ENCODE measurements at places on chromosomes 2 and 18. TPM values are rescaled to one million over a fixed set of nuclear protein-coding genes. Genes with fewer than 3 reads are reported as not detected.

ARHGAP28 gene
- 5.4 TPM for total RNA-seq

DNA sequence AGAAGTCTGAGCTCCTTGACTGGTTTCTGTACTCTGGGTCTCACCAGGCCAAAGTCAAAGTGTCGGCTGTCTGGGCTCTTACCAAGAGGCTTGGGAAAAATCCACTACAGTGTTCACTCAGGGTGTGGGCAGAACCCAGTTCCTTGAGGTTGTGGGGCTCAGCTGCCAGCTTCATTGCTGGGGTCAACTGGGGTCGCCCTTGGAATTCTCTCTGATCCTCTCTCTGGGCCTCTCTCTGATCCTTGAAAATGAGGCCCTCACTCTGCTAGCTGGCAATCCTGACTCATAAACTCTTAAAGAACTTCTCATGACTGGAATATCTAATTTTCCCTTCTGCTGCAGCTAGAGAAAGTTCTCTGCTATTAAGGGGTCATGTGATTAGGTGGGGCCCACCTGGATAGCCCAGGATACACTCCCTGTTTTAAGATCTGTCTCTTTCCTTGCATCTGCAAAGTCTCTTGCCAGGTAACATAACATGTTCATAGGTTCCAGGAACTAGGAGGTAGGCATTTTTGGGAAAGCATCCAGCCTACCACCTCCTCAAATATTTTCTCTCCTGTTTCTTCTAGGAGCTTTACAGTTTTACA lies 66.3 kb downstream of the SP110 start:
- no peaks in the 10 kb centered on the region for H3K4me1 ChIP-seq
- H3K36me3 ChIP-seq: no peaks in the 10 kb centered on the region
- H3K27me3 ChIP-seq: no peaks in the 10 kb centered on the region
- no peak overlapping the region for H3K27ac ChIP-seq

GRCh38 chr2:237315170-237315828 lies 98.7 kb downstream of the COL6A3 start:
- no peaks in the 10 kb centered on the region for H3K27me3 ChIP-seq
- peak; percentile 23 for DNase-seq
- no peaks in the 10 kb centered on the region for H3K4me1 ChIP-seq
- H3K36me3 ChIP-seq: no peaks in the 10 kb centered on the region

ZNF892 gene
- total RNA-seq: 2.7 TPM

DNA sequence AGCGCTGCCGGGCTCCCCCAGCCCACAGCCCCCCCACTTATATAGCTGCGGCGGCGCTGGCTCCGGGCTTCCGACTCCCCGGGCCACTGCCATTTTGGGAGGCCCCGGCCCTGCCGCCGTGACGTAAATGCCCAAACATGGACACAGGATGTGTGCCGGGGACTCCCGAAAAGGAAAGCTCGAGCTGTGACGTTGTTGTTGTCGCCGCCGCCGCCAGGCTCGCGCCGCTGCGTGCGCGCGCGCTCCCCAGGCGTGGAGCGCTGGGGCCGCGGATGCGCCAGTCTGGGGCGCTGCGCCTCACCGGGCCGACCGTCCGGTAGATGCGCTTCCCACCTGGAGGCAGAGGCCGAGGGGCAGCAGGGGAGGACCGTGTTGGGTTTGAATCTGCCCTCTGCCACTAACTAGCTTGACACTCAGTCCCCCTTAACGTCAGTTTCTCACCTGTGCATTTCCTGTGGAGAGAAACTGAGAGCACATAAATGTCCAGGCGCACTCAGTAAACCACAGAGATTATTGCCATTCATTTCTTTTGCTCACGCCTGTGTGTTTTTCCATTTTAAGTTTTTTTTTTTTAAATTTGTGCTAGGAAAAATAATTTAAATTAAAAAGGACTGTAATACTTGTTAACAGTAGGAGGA lies at the start of gene EGR4:
EGR4 (minus strand) TSS at position 15 of the 638 bp plus-strand sequence. CDS start 231 bp downstream, outside the sequence.
- peak within 1 kb of the TSS; percentile 15 for H3K27ac ChIP-seq
- H3K36me3 ChIP-seq: no peaks in the 10 kb centered on the region
- no peaks in the 10 kb centered on the region for H3K27me3 ChIP-seq
- H3K4me1 ChIP-seq: peaks cover 26% of the 10 kb centered on the region
- peak within 1 kb of the TSS; percentile 52 for H3K4me3 ChIP-seq

- H3K27me3 ChIP-seq: no peaks in the 10 kb centered on the region
- H3K36me3 ChIP-seq: no peaks in the 10 kb centered on the region
These were observed 790.4 kb downstream of the TSN start for GRCh38 chr2:122545821-122546220.

GRCh38 chr18:44149706-44150105 lies 531.0 kb upstream of the SETBP1 start:
- no peaks in the 10 kb centered on the region for H3K4me1 ChIP-seq
- H3K36me3 ChIP-seq: no peaks in the 10 kb centered on the region
- no peak overlapping the region for H3K4me3 ChIP-seq

ZBTB7C gene
- total RNA-seq: 15.7 TPM

DNA sequence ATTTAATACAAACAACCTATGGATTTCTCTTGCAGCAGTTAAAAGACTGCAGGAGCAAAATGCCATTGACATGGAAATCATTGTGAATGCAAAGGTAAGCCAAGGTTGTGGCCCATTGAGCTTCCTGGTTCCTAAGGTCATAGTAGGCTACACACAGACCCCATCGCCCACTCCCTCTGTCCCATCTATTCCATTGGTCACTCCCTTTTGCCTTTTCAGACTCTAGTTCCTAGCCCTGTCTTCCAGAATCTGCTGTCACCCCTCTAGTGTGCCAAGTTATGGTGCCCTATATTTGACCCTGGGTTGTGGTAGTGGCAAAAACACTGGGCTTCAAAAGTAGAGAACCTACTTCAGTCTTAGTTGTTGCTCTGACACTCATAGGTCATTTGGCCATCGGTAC lies 44.7 kb downstream of the UGP2 start:
- DNase-seq: no peak
- no peak overlapping the region for H3K27ac ChIP-seq
- no peak overlapping the region for H3K4me3 ChIP-seq
- H3K4me1 ChIP-seq: no peaks in the 10 kb centered on the region
- H3K27me3 ChIP-seq: no peaks in the 10 kb centered on the region
- no peaks in the 10 kb centered on the region for H3K36me3 ChIP-seq

- no peak overlapping the region for H3K4me3 ChIP-seq
- no peak overlapping the region for H3K27ac ChIP-seq
- no peaks in the 10 kb centered on the region for H3K4me1 ChIP-seq
These were observed 124.1 kb upstream of the MYT1L start for GRCh38 chr2:2455151-2455550.

DPY30 gene
- 40.4 TPM for total RNA-seq

CERKL gene
- not detected for total RNA-seq

GRCh38 chr2:17296686-17297085 lies 221.6 kb downstream of the RAD51AP2 start:
- H3K36me3 ChIP-seq: no peaks in the 10 kb centered on the region
- H3K4me3 ChIP-seq: no peak overlapping the region
- H3K4me1 ChIP-seq: no peaks in the 10 kb centered on the region
- H3K27ac ChIP-seq: no peak overlapping the region

GULP1 gene
- 24.9 TPM for total RNA-seq

DNA sequence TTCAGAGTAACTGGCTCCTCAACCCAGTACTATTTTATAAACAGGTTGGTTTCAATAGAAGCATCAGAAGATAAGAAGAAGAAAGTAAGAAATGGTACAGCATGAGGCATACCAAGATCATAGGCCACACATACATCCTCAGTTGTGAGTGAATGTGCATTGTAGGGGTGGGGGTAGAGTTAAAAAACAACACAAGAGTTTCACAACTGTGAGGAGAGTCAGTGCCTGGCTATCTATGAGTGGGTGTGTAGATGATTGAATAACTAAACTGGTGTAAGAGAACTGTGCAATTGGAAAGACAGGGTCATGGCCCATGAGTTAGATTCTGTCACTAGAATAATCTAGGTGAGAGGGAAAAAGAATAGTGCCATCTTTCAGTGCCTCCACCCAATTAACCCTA lies 748.2 kb upstream of the ACVR2A start:
- H3K27ac ChIP-seq: no peak overlapping the region
- no peaks in the 10 kb centered on the region for H3K27me3 ChIP-seq
- no peak overlapping the region for H3K4me3 ChIP-seq
- no peak for DNase-seq
- no peaks in the 10 kb centered on the region for H3K36me3 ChIP-seq

DNA sequence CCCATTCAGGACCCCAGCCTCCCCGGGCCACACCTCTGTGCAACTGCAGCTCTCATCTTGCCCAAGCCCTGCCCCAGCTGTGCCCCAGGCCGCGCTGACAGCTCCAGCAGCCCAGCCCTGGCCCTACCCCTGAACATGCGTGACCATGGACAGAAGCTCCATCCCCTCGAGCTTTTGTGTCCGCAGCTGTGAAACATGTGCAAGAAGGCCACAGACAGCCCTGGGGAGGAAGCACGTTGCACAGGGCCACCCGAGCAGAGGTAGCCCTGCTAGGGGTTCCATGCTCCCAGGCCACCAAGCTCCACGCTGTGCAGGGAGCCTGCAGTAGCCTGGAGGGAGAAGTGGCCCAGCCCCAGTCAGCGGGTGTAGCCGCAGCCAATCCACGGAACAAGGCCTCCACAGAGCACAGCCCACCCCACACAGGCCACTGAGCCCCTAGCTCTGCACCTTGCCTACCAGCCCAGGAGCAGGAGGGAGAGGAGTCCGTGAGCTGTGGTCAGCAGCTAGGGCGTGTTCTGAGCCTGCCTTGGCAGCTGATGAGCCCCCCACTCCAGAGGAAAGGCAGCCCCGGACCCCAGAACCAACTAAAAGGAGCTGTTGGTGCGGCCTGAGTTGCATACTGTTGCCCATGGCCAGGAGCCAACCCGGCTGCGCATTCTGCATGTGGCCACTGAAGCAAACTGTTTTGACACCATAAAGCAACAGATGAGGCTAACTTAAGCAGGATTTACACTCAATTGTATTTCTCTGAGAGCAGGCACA lies 184.0 kb downstream of the SEPTIN10 start:
- no peaks in the 10 kb centered on the region for H3K27me3 ChIP-seq
- DNase-seq: no peak

- no peak overlapping the region for H3K27ac ChIP-seq
- H3K36me3 ChIP-seq: no peaks in the 10 kb centered on the region
- H3K4me1 ChIP-seq: no peaks in the 10 kb centered on the region
These were observed 54.4 kb upstream of the GRB14 start for GRCh38 chr2:164675687-164676086.

DNA sequence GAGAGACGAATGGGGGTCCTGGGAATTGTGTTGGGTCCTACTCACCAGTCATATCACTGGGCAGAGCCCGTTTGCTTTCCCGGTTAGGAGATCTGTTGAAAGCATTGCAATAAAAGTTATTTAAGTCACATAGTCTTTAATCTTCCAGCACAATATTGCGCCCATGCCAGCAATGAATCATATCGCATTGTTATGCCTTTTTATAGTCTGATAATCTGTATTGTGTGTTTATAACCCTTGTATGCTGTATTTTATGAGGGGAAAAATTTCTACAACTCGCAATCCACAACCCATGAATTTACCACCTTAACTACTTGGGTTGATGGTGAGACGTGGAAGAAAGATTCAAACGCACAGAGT lies 211.9 kb upstream of the SMIM21 start:
- no peak overlapping the region for H3K27ac ChIP-seq
- H3K27me3 ChIP-seq: no peaks in the 10 kb centered on the region
- H3K4me3 ChIP-seq: no peak overlapping the region
- no peaks in the 10 kb centered on the region for H3K36me3 ChIP-seq

DNA sequence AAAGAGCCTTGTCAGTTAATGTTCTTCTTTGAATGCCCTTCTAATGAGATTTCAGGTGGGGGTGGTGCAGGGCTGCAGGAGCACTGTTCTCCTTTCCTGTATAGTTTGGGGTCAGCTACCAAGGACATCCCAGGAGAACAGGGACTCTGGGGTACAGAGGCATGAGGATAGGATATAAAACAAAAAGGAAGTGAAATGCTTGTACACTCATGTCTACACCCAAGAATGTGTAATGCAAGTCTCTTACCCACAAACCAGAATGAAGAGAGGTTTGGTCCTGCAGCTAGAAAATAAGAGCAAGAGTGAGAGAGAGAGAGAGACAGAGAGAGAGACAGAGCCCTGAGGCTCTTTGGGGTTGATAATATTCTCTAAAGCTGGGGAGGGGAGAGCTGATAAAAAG lies 151.8 kb upstream of the KCTD1 start:
- H3K36me3 ChIP-seq: no peaks in the 10 kb centered on the region
- H3K4me1 ChIP-seq: no peaks in the 10 kb centered on the region
- H3K4me3 ChIP-seq: no peak overlapping the region
- H3K27me3 ChIP-seq: no peaks in the 10 kb centered on the region

GRCh38 chr2:9741110-9741509 lies 102.2 kb upstream of the TAF1B start:
- H3K4me3 ChIP-seq: no peak overlapping the region
- no peak for DNase-seq
- no peaks in the 10 kb centered on the region for H3K36me3 ChIP-seq
- H3K27ac ChIP-seq: no peak overlapping the region

- no peak overlapping the region for H3K27ac ChIP-seq
- no peaks in the 10 kb centered on the region for H3K4me1 ChIP-seq
- H3K27me3 ChIP-seq: no peaks in the 10 kb centered on the region
- no peak for DNase-seq
- H3K4me3 ChIP-seq: no peak overlapping the region
These were observed 152.5 kb upstream of the SKOR2 start for GRCh38 chr18:47403949-47404348.

G6PC2 gene
- not detected for total RNA-seq

LCT gene
- 14.9 TPM for total RNA-seq

RMND5A gene
- 54.6 TPM for total RNA-seq

NHEJ1 gene
- total RNA-seq: 58.8 TPM

CNGA3 gene
- total RNA-seq: 3.0 TPM

- no peaks in the 10 kb centered on the region for H3K27me3 ChIP-seq
- H3K36me3 ChIP-seq: no peaks in the 10 kb centered on the region
- no peaks in the 10 kb centered on the region for H3K4me1 ChIP-seq
These were observed 81.8 kb downstream of the RAPGEF4 start for GRCh38 chr2:172817411-172817810.

- H3K4me3 ChIP-seq: no peak overlapping the region
- DNase-seq: no peak
- no peaks in the 10 kb centered on the region for H3K4me1 ChIP-seq
These were observed 202.9 kb downstream of the FBXO15 start for GRCh38 chr18:73944715-73945114.

DNA sequence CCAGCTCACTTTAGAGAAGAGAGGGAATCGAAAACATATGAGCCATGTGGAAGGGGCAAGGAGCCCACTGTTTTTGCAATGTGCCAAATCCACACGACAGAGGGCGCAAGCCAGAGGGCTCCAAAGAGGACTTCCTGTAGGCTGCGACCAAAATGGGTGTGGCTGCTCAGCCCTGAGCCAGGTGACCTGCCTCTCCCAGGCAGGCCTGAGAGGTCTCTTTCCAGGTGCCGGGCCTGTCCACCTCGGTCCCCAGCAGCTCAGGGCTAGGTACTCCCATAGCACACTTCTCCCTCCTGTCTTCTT lies 153.8 kb downstream of the TTC32 start:
- H3K27ac ChIP-seq: no peak overlapping the region
- DNase-seq: no peak
- H3K36me3 ChIP-seq: no peaks in the 10 kb centered on the region
- H3K4me1 ChIP-seq: no peaks in the 10 kb centered on the region

DNA sequence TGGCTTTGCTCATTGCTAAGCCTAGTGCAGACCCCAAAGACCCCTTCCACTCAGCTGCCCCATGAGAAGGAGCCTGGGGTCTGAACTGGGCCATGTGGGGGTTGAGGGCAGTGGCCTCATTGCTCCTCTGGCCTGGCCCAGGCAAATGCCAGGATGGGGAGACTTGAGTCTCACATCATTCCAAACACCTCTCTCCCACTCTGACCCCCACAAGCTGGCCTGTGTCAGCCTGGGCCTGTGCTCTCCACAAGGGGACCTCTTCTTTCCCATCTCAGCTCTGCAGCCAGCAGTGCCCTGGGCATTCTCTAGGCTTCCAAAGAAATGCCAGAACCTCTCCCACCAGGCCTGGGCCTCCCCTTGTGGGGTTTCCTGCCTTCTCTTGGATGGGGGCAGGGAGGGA lies 45.8 kb upstream of the OTOF start:
- no peaks in the 10 kb centered on the region for H3K36me3 ChIP-seq
- no peak for DNase-seq
- H3K4me1 ChIP-seq: no peaks in the 10 kb centered on the region

Measured in Peyer's patch (tissue), 4 donors.